ENCODE measurements at places on chromosomes 3 and 15. TPM values are rescaled to one million over a fixed set of nuclear protein-coding genes. Genes with fewer than 3 reads are reported as not detected.
A peak's percentile ranks its signal among the peaks of the same experiment; 100 is the strongest.

GOLGA8K gene
- polyA plus RNA-seq, result not detected

ANKUB1 gene
- polyA plus RNA-seq, result 0.48 TPM

DCLK3 gene
- polyA plus RNA-seq, result not detected

GPR27 gene
- polyA plus RNA-seq, result 0.25 TPM

PRSS50 gene
- polyA plus RNA-seq, result not detected

MYZAP gene
- 2.0 TPM for polyA plus RNA-seq

SLC25A26 gene
- polyA plus RNA-seq, result 26.6 TPM

VEPH1 gene
- 0.43 TPM for polyA plus RNA-seq

CRTAP gene
- polyA plus RNA-seq, result 138 TPM

RTP1 gene
- polyA plus RNA-seq, result not detected

DNA sequence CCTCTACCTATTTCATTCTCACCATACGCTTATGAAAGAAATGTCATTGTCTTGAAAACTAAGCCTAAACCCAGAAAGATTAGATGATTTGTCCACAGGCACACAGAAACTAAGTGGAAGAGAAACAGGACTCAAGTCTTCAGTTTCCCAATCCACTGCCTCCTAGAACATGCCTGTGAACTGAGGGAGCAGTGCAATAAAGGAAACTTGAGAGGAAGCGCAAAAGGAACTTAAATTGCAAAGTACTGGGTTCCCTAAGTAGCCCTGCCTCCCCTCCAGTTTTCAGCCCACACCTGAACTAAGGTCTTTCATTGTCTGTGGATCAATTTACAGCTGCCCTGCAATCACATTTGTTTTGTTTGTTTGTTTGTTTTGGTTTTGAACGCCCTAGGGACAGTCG is 56.7 kb upstream of the TSEN2 start:
- no peak for DNase-seq

DNA sequence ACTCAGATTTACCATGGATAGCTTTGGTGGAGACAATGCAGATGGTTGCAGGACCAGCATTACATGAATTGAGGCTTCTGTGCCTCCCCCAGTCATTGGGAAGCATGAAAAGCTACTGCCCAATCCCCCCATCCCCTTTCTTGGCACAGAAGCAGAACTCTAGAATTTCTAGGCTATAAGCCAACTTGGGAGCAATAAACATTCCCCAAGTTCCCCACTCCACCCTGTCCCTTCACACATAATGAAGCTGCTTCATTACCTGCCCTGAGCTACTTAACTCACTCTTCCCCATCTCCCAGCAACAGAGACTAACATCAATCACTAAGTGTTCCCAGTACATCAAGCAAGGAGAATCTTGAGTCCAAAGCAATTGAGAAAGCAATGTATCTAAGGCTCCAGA is 164.5 kb downstream of the RORA start:
- DNase-seq, result no peak

- DNase-seq, result no peak
These were observed 183.6 kb downstream of the PEX5L start for GRCh38 chr3:179853176-179853575.

DNA sequence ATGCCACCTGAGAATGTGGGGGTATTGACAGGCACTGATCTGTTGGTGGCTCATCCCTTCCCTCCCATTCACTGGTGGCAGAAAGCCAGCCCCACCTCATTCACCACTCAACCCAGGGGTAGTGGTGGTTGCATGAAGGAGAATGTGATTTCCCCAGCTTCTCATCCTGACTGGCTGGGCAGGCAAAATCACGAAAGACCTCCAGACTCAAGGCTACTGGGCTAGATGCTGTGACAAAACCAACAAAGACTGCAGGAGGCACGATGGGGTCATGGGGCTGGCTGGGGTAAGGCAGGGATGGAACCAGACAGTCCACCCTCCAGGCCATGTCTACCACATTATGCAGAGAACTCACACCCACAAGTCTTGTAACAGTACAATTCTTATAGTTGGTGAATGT is 33.9 kb downstream of the FSTL1 start:
- no peak for DNase-seq

DNA sequence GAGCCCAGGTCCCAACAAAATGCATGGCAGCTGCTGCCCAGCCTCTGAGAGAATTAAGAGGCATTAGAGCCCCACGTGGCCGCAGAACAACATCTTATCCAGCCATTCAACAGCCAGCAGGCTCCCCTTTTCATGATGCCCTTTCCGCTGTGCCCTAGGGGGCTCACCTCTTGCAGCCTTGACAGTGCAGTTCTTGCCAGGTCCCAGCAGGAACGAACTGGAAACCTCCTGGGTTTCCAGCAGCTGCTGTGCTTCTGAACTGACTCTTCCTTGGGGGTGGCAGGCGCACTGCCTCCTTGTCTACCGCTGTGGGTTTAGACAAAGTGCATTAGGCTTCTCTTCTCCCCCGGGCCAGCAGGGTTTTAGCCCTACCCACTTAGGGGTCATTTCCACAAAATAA is 85.2 kb downstream of the FAM174B start:
- DNase-seq, result no peak

GRCh38 chr3:97353176-97353575 is 411.4 kb upstream of the ARL6 start:
- DNase-seq, result no peak

DNA sequence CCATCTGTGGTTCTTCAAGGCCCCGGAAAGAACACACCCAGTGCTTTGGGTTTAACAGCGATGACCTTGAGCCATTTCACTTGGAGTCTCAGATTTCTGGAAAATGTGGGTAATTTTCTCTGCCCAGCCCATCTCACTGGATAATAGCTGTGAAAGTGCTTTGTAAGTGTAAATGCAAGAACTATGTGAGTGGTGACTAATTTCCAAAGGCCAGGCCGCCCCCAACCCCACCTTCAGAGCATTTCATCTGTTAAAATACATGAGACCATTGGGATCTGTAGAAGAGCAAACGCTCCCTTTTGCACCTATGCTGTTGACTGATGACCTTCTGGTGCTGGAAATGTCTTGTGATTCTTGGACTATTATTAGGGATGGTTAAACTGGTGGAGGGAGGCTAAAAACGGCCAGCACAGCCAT is 196.8 kb upstream of the LPP start:
- no peak for DNase-seq

- no peak for DNase-seq
These were observed 55.2 kb downstream of the IQSEC1 start for GRCh38 chr3:13018043-13018451.

DNA sequence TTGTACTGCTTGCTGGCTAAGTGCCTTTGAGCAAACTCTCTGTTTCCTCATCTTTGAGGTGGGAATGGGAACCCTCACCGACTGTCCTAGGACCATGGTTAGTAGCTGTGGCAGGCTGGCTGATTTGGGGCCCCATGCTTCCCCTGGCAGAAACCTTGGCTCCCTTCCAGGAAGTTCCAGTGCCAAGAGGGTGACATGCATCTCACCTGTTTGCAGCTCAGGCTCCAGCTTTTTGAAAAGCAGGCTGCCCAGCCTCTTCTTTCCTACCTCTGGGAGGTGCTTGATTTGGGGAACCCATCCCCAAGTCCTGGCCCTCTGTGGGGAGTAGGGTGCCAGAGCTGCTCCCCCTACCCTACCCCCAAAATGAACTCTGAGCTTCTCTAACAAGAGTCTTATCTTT is 50.8 kb downstream of the RAB11A start:
- no peak for DNase-seq

DNA sequence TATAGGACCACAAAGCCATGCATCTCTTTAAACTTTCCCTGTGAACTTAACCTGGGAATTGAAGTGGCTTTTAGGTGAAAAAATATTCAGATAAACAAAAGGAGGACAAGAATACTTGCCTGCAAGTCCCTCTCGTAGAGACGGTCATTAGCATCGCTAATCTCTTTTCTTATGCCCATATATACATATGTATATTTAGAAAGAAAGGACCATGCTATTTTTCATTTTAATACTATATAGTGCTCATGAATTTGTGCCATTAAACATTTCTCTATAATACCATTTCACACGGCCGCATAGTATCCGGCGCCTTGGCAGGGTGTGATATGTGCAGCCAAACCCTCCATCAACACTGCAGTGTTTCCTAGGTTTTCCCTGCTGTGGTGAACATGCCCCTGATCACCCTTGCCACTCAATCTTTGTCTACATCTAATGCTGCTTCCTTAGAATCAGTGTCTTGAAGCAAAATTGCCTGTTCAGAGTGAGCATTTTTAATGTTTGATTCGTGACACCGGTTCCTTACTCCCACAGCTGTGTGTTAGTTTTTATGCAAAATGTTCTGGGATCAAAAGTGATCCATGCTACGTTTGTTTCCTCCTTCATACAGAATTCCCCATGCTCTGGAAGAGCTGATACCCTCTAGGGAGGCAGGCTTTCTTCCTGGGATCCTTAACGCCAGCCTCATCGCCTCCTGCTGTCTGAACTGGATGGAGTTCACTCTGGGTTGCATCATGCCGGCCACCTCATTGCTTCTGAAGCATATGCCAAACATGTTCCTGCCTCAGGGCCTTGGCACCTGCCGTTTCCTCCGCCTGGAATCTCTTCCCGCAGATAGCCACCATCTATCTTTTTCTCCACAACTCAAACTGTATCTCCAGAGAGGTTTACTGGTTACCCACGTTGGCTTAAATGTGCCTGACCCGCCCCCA is 118.1 kb downstream of the FBLN2 start:
- DNase-seq, result no peak

DNA sequence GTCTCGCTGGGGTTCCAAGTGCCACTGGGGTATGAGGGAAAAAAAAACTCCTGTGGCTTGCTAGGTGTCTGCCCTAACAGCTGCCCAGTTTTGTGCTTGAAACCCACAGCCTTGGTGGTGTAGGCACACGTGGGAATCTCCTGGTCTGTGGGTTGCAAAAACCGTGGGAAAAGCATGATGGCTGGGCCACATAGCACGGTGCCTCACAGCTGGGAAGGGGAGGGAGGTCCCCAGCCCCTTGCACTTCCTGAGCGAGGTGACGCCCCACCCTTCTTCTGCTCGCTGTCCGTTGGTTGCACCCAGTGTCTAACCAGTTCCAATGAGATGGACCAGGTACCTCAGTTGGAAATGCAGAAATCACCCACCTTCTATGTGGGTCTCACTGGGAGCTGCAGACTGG is 144.3 kb downstream of the KBTBD8 start:
- DNase-seq, result no peak

DNA sequence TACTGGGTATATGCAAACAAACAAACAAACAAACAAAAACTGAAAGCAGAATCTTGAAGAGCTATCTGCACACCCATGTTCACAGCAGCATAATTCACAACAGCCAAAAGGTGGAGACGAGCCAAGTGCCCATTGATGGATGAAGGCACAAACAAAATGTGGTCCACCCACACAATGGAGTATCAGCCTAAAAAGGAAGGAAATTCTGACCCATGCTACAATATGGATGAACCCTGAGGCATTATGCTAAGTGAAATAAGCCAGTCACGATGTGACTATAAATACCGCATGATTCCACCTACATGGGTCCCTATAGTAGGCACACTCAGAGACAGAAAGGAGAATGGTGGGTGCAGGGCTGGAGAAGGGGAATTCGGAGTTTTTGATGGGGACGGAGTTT is 24.1 kb downstream of the XPC start:
- DNase-seq, result no peak

GRCh38 chr3:38497031-38497430 is 891 bp downstream of the EXOG start:
- no peak for DNase-seq

GRCh38 chr3:121517953-121518655 is 27.7 kb downstream of the POLQ start:
- no peak for DNase-seq

GRCh38 chr15:92243227-92243626 is 150.5 kb upstream of the ST8SIA2 start:
- DNase-seq, result no peak

DNA sequence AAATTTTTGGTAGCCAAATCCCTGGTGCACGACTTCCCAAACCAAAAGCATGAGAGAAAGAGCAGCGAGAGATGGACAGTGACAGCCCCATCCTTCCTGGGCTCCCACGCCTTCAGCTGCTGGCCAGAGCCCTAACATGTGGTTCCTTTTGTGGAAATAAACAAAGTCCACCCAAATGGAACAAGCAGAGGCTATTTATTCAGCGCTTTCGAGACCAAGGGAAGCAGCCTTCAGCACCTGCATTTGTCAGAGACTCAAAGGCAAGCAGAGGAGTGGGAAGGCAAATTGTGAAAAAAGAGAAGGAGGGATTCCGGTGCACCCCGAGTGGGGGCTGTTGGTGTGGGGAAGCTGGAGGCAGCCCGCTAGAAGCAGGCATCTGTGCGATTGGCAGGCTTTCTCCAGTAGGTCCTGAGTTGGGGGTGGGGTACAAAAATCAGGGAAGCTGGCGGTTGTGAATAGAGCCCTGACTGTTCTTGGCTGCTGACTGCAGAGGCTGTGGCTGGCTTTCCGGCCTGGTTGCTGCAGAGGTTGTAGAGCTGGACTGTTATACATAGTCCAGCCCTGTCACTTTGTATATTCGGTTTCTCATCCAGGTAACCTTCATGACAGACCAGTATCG is 427.2 kb downstream of the OCA2 start:
- no peak for DNase-seq

DNA sequence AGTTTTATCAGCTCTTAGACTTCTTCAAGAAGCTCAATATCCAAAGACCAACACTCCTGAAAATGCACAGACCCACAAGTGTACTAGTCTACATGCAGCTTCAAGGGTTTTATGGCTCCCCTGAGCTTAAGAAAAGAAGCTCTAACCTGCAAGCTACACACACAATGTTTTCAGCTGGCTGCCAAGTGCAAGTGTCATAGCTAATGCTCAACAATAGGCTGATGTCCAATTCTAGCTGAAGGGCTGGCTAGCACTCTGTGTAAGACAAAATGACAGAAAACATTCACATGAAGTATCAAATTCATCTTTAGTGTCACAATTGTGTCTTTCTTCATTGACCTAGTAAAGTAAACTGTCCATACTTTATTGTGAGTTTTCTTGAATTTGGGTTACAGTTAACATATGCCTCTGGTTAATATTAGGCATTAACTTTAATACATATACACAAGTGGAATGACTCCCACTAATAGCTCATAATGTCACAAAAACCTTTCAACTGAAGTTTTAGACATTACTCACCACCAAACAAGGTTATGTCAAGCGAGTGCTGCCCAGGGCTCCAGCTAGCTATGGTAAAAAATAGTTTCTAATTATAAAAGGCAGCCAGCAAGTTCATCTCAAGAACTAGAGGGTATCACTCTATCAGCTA is 15.1 kb downstream of the ABI3BP start:
- no peak for DNase-seq

DNA sequence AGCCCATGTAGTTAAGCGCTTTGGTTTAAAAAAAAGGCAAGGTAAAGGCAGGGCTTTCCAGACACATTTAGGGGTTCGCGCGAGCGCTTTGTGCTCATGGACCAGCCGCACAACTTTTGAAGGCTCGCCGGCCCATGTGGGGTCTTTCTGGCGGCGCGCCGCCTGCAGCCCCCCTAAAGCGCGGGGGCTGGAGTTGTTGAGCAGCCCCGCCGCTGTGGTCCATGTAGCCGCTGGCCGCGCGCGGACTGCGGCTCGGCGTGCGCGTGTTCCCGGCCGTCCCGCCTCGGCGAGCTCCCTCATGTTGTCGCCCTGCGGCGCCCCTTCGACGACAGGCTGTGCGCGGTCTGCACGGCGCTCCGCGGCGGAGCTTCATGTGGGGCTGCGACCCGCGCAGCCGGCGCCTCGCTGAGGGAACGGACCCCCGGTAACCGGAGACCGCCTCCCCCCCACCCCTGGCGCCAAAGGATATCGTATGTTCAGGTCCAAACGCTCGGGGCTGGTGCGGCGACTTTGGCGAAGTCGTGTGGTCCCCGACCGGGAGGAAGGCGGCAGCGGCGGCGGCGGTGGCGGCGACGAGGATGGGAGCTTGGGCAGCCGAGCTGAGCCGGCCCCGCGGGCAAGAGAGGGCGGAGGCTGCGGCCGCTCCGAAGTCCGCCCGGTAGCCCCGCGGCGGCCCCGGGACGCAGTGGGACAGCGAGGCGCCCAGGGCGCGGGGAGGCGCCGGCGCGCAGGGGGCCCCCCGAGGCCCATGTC is 927 bp downstream of the SMAD6 start:
- DNase-seq, result no peak

- DNase-seq, result peak; percentile 88
These were observed 27.6 kb downstream of the PLXNB1 start for GRCh38 chr3:48402281-48402732.

Data from foreskin keratinocyte (primary cell).